ENCODE measurements at places on chromosomes 5 and 9.
A peak's percentile ranks its signal among the peaks of the same experiment; 100 is the strongest.

- H3K27ac ChIP-seq = peak overlapping the region; percentile 99
- peaks cover 36% of the 10 kb centered on the region for H3K4me1 ChIP-seq
Measured at GRCh38 chr9:126720036-126720435, 84.8 kb upstream of the ZBTB43 start.

DNA sequence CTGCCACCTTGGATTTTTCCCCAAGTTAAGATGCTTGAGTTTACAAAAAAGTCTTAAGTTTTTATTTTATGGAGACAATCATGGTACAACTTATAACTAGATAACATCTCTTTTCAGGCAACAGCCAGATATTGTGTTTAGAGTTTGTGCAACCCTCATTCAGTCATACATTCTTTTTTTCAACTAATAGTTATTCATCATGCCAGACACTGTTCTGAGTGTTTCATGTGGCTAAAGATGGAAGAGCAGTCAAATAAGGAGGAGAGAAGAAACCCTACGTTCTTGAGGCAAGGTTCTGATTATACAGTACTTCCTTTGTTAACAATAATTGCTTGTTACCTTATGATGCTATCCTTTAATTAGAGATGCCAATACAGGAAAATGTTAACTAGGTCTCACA, 42.1 kb upstream of the ZNF462 start:
- H3K36me3 ChIP-seq = no peaks in the 10 kb centered on the region
- no peak for DNase-seq
- H3K4me1 ChIP-seq = no peaks in the 10 kb centered on the region
- no peak overlapping the region for H3K4me3 ChIP-seq
- H3K27me3 ChIP-seq = no peaks in the 10 kb centered on the region
- no peak overlapping the region for H3K27ac ChIP-seq

GRCh38 chr5:125052584-125052983, 306.1 kb upstream of the ZNF608 start:
- no peak for DNase-seq
- no peak overlapping the region for H3K27ac ChIP-seq
- no peaks in the 10 kb centered on the region for H3K27me3 ChIP-seq
- no peak overlapping the region for H3K4me3 ChIP-seq

- no peaks in the 10 kb centered on the region for H3K4me1 ChIP-seq
- peaks cover 5% of the 10 kb centered on the region for H3K36me3 ChIP-seq
- DNase-seq = no peak
- no peak overlapping the region for H3K27ac ChIP-seq
- H3K4me3 ChIP-seq = no peak overlapping the region
Measured at GRCh38 chr5:77308154-77308960, 97.9 kb downstream of the PDE8B start.

DNA sequence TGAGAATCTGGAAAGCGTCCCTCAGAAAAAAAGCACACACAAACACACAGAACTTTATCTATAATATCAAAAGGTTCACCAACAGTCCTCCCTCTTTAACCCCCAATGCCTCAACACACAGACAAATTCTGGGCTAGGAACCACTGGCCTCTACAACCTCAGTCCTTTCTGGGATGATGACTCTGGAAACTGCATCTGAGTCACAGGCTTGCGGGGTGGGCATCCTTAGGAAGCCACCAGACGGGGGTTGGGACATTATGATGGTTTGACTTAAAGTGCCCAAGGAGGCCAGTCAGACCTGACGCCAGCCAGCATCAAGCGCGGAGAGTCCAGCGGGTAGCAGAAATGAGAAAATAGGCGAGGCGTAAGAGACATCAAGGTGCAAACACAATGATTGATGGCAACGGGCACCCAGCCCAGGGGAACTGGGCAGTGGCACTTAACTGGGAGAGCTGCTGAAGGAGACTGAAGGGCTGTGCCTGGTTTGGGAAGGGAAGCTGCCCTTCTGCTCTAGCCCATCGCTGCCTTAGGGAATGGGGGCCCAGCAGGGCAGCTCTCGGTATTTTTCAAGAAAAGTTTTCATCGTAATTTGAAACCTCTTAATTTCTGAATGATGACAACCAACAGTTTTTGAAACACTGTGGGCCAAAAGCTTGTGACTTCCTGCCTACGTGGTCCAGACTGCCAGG, 20.7 kb downstream of the SPRY4 start:
- DNase-seq = no peak
- peaks cover 6% of the 10 kb centered on the region for H3K27me3 ChIP-seq
- peaks cover 8% of the 10 kb centered on the region for H3K4me1 ChIP-seq
- H3K4me3 ChIP-seq = no peak overlapping the region

GRCh38 chr5:143592648-143593047, 189.2 kb upstream of the NR3C1 start:
- peaks cover 3% of the 10 kb centered on the region for H3K27me3 ChIP-seq
- no peak overlapping the region for H3K4me3 ChIP-seq
- H3K27ac ChIP-seq = no peak overlapping the region
- peaks cover 3% of the 10 kb centered on the region for H3K4me1 ChIP-seq

DNA sequence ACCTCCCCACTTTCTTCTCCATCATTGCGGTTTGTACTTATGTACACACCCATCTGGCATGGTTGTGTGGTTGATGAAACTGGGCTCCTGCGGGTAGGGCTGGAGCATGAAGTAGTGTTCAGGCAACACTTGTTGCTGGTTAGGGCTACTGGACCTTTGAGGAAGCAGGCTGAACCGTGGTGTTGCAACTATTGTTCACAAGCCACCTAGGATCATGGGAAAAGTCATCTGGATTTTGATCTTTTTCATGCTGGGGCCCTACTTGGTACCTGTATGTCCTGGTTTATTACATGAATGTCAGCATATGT, 40.1 kb upstream of the TIFAB start:
- peaks cover 4% of the 10 kb centered on the region for H3K36me3 ChIP-seq
- no peak overlapping the region for H3K4me3 ChIP-seq
- no peak overlapping the region for H3K27ac ChIP-seq
- no peak for DNase-seq
- H3K27me3 ChIP-seq = peaks cover 71% of the 10 kb centered on the region
- peaks cover 6% of the 10 kb centered on the region for H3K4me1 ChIP-seq

DNA sequence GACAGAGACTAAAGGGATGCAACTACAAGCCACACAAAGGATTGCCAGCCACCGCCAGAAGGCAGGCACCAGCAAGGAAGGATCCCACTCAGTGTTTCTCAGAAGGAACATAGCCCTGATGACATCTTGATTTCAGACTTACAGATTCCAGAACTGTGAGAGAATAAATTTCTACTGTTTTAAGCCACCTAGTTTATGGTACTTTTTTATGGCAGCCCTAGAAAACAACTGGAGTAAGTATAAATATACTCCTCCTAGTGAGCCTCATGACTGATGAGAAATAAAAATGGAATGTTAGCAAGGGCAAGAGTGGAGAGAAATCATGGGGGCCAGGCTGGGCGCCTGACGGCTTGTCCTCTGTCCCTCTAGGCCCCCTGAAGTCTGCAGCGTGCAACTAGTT, 307.3 kb downstream of the PIK3R1 start:
- H3K4me1 ChIP-seq = peaks cover 9% of the 10 kb centered on the region
- DNase-seq = no peak
- no peak overlapping the region for H3K4me3 ChIP-seq
- no peaks in the 10 kb centered on the region for H3K27me3 ChIP-seq

- DNase-seq = no peak
- H3K27ac ChIP-seq = no peak overlapping the region
Measured at GRCh38 chr5:140133514-140134167, 7.9 kb downstream of the IGIP start.

DNA sequence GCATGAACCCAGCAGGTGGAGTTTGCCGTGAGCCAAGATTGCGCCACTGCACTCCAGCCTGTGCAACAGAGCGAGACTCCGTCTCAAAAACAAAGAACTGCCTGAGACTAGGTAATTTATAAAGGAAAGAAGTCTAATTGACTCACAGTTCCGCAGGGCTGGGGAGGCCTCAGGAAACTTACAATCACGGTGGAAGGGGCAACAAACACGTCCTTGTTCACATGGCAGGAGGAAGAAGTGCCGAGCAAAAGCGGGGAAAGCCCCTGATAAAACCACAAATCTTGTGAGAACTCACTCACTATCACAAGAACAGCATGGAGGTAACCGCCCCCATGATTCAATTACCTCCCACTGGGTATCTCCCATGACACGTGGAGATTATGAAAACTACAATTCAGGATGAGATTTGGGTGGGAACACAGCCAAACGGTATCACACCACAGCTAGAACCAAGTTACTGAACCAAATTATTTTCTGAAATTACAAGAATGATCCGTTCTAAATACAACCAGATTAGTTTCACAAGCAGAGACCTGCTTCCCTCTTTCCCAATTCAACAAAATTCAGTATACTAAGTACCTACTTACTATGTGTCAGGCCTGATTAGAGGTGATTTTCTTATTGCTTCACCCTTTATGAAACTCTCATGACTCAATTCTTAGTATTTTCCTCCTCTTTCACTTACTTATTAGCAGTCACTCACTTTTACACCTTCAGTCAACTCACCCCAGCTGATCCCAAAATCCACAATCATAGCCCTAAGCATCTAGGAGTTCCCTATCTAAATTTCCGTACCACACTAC, 8.4 kb downstream of the UBTD2 start:
- no peaks in the 10 kb centered on the region for H3K27me3 ChIP-seq
- H3K36me3 ChIP-seq = peaks cover 3% of the 10 kb centered on the region
- peak; percentile 38 for DNase-seq
- H3K4me3 ChIP-seq = peak overlapping the region; percentile 7

DNA sequence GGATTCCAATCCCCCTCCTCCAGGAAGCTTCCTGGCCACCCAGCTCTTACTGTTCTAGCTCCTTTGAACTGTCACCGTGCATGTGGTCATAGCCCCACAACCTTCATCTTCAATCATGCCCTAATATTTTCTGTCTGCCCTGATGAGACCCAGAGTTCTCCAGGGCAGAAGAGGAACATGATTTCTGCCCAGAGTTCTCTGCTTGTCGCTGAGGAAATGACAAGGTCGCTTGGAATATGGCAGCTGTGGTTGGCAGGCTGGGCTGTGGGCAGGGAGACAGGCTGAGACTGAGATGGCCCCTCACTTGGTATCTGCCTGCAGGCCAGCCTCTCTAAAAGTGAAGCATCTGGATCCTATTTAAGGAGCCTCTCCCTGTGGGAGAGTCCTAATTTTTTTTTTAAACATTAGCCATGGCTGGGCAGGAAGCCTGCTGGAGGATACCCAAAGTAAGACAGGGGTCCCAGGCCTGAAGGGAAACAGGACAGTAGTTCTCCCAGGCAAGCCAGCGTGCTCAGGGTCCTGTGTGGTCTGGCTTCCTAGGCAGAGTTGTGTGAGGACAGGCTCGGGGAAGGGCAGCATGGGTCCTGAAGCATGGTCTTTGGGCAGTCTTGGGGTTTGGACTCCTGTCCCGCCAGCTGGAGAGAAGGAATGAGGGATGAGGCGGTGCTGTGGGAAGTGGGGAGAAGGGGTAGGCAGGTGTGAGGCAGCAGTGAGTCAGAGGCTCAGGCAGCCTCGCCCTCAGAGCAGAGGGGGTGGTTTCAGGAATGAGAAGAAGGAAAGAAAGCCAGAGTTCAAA, 242.1 kb downstream of the FSTL4 start:
- H3K4me1 ChIP-seq = peaks cover 2% of the 10 kb centered on the region
- DNase-seq = no peak
- H3K27ac ChIP-seq = no peak overlapping the region
- H3K4me3 ChIP-seq = no peak overlapping the region
- H3K27me3 ChIP-seq = peaks cover 62% of the 10 kb centered on the region

DNA sequence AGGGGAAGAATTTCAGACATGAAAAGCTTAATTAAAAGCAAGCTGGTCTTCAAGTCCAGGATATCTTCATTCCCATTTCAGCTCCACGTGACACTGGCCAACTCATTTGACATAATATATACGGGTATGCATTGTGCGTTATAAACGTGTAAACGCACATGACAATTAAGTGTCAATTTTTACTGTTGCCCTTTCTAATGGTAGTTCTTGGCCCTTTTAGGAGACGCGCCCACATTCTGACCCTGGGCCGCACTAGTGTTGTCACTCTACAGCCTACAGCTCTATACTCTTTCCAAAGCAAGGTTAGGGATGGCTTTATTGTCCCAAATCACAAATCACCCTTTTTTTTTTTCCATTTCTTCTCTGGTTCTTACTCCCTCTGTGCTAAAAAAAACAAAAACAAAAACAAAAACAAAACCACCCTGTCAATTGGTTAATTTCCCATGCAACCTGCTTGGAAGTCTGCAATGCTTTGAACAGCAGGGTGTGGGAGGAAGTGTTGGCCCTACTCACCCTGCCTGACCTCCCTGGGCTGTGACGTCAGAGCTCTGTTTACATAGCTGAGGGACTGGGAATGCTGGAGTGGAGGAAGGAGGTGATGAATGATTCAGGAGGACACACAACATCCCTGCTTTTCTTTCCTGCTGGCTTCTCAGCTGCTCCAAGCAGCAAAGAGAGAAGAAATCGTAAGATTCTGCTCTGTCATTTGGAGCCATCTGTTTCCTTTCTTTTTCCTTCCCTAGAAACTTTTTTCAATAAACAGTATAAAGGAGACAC, 19.3 kb downstream of the RFK start:
- H3K27me3 ChIP-seq = no peaks in the 10 kb centered on the region
- no peak overlapping the region for H3K27ac ChIP-seq
- no peak for DNase-seq
- peaks cover 5% of the 10 kb centered on the region for H3K4me1 ChIP-seq
- no peak overlapping the region for H3K4me3 ChIP-seq

- H3K36me3 ChIP-seq = peaks cover 13% of the 10 kb centered on the region
- DNase-seq = no peak
- no peaks in the 10 kb centered on the region for H3K27me3 ChIP-seq
- no peak overlapping the region for H3K4me3 ChIP-seq
- peak overlapping the region; percentile 41 for H3K27ac ChIP-seq
Measured at GRCh38 chr5:76684756-76685519, 31.0 kb upstream of the F2R start.

- no peaks in the 10 kb centered on the region for H3K4me1 ChIP-seq
- H3K27me3 ChIP-seq = no peaks in the 10 kb centered on the region
- DNase-seq = no peak
- no peak overlapping the region for H3K4me3 ChIP-seq
- no peaks in the 10 kb centered on the region for H3K36me3 ChIP-seq
- H3K27ac ChIP-seq = no peak overlapping the region
Measured at GRCh38 chr9:28847331-28847730, 1274.0 kb upstream of the C9orf72 start.

DNA sequence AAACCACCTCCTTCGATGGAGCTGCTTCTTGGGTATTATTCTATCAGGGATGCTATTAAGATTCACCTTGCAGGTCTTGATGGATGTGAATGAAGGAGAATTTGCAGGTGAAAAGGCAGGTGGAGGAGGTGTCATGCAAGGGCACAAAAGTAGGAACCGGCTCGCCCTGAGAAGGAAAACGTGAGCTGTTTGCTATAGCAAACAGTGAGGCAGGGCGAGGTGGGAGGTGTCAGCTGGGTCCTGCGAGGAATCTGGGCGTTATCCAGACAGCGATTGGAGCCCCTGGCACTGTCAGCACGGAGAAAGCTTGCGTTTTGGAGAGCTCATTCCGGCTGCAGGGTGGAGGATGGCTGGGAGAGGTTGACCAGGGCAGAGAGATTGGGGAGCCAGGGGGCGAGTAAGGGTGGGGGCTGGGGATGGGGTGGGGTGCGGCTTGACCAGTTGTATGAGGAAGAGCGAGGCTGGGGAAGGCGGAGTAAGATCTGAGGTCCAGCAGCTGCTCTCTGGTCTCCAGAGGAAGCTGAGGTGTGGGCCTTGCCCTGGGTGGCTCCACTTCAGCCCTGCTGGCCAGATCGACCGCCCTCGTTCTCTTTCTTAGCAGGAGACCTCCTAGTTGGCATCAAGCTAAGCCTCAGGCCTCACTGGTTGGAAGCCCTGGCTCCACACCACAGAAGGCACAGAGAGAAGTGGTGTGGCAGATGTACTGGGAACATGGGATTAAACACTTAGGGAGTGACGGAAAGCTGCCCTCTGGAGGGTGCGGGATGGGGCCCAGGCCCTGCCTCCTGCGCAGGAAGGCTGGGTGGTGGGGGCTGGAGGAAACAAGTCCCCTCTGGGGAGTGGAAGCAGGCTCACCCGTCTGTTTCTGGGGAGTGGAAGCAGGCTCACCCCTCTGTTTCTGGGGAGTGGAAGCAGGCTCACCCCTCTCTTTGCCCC, 54.7 kb upstream of the NEURL1B start:
- H3K27ac ChIP-seq = no peak overlapping the region
- peaks cover 60% of the 10 kb centered on the region for H3K27me3 ChIP-seq
- H3K36me3 ChIP-seq = no peaks in the 10 kb centered on the region
- DNase-seq = no peak

All from T-helper 17 cell (primary cell).